ENCODE measurements at places on chromosomes 12 and 14. TPM values are rescaled to one million over a fixed set of nuclear protein-coding genes. Genes with fewer than 3 reads are reported as not detected.

VSX2 gene
- total RNA-seq: not detected

LRP6 gene
- total RNA-seq: 25.7 TPM

MMP19 gene
- 37.2 TPM for total RNA-seq

PPP4R4 gene
- total RNA-seq: not detected

TGFB3 gene
- 26.2 TPM for total RNA-seq

METTL1 gene
- 10.1 TPM for total RNA-seq

C2CD5 gene
- 15.5 TPM for total RNA-seq

TMEM233 gene
- total RNA-seq: 0.62 TPM

AMN gene
- 0.12 TPM for total RNA-seq

YAF2 gene
- total RNA-seq: 9.0 TPM

RAB5B gene
- total RNA-seq: 66.4 TPM

SUPT16H gene
- total RNA-seq: 34.3 TPM

KRT77 gene
- total RNA-seq: not detected

MAP3K9 gene
- not detected for total RNA-seq

LRRC10 gene
- not detected for total RNA-seq

REM2 gene
- not detected for total RNA-seq

CLEC4C gene
- total RNA-seq: not detected

TAS2R13 gene
- total RNA-seq: 0.15 TPM

CLEC6A gene
- total RNA-seq: not detected

ACOT6 gene
- not detected for total RNA-seq

CPSF6 gene
- 29.4 TPM for total RNA-seq

CARMIL3 gene
- total RNA-seq: not detected

CCDC196 gene
- total RNA-seq: not detected

RIPK3 gene
- 2.2 TPM for total RNA-seq

PEBP1 gene
- total RNA-seq: 196 TPM

KRT82 gene
- total RNA-seq: not detected

ABHD12B gene
- total RNA-seq: not detected

ACOT4 gene
- 0.69 TPM for total RNA-seq

KCNA5 gene
- not detected for total RNA-seq

RPL10L gene
- not detected for total RNA-seq

Data from cardiac ventricle fibroblast (primary cell).